ENCODE measurements at places on chromosomes 6 and 20.

DNA sequence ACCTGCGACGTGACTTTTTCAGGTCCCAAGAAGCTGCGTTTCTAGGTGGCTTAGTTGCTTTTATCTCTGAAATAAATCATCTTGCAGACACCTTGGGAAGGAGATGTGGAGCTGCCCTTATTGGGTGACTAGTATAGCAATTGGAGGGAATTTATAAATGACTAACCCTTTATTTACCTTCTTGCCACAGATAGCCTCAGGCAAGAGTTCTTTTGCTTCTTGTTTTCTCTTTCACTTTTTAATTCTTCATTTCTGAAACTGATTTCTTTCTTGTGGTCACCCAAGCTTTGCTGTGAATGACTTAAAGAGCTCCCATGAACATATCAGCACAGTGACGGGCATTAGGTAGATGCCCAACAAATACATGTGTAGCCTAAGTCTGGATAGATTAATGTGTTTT lies 3.0 kb downstream of the ADGRF4 start:
- no peak for DNase-seq

- no peak for DNase-seq
These were observed 321.2 kb downstream of the GJA1 start for GRCh38 chr6:121756666-121757065.

GRCh38 chr6:35085359-35086281 lies 55.5 kb downstream of the TCP11 start:
- DNase-seq: no peak

DNA sequence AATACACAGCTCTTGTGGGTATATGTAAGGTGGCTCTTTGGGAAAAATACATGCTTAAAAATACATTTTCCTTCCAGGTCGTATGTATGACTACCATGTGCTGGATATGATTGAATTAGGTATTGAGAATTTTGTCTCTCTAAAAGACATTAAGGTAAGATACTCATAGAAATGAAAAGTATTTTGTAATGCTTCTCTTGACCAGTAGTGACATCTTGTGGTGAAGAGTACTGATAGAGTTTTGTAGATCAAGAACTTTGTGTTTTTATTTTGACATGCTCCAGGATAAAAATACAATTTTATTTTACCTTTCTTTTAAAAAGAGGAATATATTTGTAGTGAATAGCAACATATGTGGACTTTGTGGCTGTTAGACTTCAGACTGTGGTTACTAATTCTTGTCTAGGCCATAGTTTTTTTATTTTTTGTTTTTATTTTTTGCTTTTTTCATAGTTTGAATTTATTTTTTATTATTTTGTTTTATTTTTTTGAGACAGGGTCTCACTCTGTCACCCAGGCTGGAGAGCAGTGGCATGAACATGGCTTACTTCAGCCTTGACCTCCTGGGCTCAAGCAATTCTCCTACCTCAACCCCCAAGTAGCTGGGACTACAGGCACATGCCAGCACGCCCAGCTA lies 17.9 kb downstream of the RPF2 start:
- DNase-seq: no peak

DNA sequence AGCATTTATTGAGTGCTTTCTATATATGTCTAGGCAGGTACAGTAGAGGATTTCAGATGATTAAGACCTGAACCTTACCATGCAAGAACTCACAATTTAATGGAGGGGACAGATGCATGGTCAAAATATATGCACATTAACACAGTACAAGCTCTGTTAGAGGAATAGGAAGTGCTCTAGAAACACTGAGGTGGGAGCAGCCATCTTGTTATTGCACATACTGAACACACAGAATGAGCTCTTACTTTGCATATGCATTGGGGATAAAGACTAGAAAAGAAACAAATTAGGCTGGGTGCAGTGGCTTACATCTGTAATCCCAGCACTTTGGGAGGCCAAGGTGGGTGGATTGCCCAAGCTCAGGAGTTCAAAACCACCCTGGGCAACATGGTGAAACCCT lies 438.3 kb downstream of the UTRN start:
- DNase-seq: no peak

GRCh38 chr6:25960734-25961133 lies 1.9 kb upstream of the TRIM38 start:
- no peak for DNase-seq

GRCh38 chr6:143652841-143653331 lies 24.9 kb upstream of the PHACTR2 start:
- no peak for DNase-seq

GRCh38 chr6:125509477-125509876 lies 207.7 kb upstream of the HDDC2 start:
- DNase-seq: no peak

DNA sequence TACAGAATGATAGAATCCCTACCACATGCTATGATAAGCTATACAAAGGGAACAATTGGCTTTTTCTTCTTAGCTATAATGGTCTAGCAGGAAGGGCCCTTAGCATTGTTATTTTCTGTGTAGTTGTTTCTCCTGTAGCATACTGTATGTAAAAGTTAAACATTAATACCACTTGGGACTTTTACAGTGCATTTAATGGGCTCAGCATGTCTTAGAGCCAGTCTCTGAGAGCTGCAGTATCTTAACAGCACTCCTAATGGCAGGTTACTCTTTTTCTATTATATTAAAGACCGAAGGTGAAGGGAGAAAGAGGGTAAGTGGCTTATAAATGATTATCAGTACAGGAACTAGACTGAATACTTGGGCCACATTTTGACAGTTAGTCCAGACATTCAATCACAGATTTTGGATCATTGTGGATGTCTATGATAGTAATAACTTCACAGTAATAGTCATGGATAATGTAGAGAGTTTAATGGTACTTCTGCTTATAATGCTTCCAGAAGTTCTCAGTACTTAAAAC lies 290.7 kb downstream of the PHF3 start:
- no peak for DNase-seq

DNA sequence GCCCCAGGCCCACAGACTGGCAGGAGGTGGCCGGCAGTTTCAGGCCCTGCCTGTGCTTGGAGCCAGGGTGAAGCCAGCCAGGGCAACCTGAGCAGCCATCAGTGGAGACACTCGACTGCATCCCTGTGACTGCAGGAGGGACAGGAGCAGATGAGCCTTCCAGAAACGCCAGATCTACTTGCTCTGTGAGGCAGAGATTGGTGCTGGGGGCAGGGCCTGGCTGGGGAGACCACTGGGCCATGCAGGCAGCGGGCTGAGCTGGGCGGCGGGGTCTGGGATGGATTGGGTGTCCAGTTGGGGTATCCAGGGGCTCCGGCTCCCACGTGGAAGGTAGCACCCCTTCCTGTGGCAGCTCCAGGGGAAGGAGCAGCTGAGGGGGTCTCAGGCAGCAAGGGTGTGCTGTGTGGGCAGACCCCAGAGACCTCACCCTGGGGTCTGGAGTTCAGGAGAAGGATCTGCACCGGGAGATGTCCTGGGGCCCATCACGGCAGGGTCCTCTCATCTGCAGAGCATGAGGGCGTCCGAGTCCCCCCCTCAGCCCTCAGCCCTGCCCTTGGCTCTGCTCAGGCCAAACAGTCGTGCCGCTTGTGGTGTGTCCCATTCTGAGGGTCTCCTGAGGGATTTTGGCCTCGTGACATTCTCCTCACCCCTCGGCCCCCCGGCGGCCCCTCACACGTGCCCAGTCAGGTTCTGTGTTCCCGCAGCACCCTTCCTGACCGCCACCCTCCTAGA lies 334.9 kb downstream of the TAF4 start:
- no peak for DNase-seq

DNA sequence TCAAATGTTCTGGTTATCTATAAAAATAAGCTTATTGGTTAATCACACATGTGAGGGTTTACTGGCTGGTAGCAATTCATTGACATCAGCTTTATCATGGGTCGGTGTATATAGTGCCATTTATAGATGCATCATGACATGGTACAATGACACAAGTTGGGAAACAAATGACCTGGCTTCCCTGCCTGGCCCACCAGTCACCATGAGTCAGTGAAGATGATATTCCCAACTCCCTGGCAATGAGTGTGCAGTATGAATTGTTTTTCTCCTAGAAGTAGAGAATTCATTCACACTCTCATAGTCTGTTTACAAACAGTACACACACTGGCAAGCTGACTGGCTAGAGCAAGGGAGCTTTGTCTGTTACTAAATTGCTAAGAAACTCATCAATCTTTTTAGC lies 37.2 kb upstream of the CALHM6 start:
- DNase-seq: no peak

- peak; percentile 87 for DNase-seq
These were observed 622 bp upstream of the KIZ start for GRCh38 chr20:21125072-21125848.

DNA sequence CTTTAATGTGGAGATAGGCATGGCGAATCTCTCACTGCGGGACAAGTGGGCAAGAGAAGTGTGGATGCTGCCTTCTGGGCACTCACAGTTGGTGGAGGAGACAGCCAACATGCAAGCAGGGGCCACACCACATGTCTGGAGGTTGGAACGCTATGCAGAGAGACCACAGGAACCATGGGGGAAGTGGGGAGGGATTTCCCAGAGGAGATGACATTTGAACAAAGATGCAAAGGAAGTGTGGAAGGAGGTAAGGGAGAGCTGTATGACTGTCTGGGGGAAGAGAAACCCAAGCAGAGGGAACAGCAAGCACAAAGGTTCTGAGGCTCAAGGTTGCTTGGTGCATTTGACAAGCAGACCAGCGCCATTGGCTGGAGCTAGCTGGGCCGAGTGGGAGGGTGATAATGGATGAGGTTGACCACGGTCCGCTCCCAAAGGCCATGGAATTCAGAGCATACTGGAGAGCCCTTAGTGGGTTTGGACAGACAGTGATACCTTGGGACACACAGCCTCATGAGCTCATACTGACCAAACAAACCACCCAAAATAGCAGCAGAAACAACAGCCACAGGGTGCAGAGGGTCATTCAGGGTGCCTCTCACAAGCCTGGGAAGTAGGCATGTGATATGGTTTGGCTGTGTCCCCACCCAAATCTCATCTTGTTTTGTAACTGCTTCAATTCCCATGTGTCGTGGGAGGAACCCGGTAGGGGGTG lies 7.6 kb upstream of the FAM110A start:
- peak; percentile 40 for DNase-seq

DNA sequence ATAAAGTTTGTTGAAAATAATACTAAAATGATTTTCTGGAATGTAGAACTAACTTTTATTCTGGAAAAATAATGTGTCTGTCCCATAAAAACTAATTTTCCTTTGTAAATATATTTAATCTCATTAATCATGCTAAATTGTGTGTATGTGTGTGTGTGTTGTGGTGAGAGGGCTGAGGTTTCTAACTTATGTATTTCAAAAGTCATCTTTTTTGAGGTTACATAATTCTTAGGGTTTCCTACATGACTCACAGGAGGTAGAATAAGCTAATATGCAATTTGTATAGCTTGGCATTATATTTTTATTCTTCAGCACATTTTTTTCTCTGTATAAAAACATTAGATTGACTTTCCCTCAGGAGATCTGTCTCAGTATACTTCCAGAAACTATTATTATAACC lies 64.1 kb upstream of the CLVS2 start:
- DNase-seq: no peak

DNA sequence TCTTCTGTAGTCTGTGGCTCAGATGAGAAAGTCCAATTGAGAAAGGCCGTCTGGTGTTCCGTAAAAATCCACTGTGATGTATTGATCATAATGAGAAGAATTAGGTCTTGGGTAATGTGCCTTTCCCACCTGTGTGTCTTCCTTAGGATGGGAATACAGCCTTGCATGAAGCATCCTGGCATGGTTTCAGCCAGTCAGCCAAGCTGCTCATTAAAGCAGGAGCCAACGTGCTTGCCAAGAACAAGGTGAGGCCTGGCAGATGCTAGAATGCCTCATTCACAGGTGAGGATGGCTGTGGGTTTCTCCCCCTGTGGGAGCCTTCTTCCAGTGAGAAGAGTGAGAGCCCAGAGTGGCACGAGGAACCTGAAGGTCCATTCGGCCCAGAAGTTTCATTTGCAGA lies 32.7 kb downstream of the LYRM2 start:
- DNase-seq: peak; percentile 18

GRCh38 chr6:139977887-139978332 lies 603.5 kb upstream of the CITED2 start:
- DNase-seq: peak; percentile 68

DNA sequence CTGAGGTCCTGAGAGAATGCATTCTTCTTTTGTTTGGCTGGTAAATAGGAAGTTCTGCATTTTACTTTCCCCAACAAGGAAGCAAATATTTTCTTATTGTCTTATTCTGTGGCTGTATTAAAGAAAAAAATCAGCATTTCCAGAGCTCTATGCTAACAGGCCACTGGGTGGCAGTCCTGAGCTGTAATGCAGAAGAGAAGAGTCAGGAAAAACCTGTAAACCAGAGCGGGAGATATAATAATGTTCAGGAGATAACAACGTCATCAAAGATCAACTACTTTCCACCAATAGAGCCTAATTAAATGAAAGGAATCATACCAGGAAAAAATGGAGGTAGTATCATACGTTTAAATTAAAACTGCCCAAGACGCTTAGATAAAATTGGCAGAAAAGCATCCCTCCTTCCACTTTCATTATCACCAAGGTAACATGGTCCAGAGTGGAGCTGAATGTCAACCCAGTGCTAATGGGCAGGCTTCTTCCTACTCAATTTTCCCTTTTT lies 55.6 kb upstream of the CARMIL1 start:
- peak; percentile 90 for DNase-seq

GRCh38 chr6:77040568-77041195 lies 422.6 kb downstream of the HTR1B start:
- DNase-seq: no peak

GRCh38 chr6:39188571-39188970 lies 40.7 kb downstream of the KCNK5 start:
- no peak for DNase-seq

GRCh38 chr6:51844336-51844735 lies 243.1 kb downstream of the PKHD1 start:
- DNase-seq: no peak

GRCh38 chr6:41937472-41937860 lies 4.1 kb downstream of the CCND3 start:
- DNase-seq: no peak

GRCh38 chr6:149033454-149033853 lies 284.1 kb upstream of the TAB2 start:
- no peak for DNase-seq

DNA sequence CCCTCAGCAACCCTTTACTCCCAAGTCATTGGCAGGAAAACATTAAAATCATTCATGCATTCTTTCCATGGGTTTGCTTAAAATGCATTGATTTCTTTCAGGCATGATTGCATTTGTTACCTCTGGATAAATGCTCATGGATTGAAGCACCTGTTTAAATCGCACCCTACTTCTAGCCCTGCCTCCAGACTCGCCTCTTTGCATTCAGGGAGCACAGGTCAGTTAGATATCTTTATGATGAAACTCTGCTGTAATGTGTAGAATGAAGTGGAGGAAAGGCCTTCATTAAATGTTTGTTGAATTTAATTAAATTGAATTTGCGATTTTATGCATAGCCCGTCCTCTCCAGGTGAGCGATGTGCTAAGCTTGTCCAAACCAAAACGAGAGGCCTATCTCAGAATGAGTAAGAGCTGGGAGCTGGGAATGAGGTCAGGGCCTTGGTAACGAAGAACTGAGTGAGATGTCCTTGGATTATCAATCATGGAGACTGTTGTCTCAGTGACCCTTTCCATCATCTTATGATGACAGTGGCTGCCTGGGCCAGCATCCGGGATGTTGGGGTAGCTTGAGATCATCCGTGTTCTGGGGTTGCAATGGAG lies 210.1 kb downstream of the SYNDIG1 start:
- DNase-seq: no peak

All from lower leg skin (tissue), 4 donors.